Neural crest cell (in vitro differentiated cells): ENCODE measurements at places on chromosomes 5 and 9. TPM values are rescaled to one million over a fixed set of nuclear protein-coding genes. Genes with fewer than 3 reads are reported as not detected.

Gene URM1
- 69.9 and 73.2 TPM in 2 replicates for total RNA-seq

DNA sequence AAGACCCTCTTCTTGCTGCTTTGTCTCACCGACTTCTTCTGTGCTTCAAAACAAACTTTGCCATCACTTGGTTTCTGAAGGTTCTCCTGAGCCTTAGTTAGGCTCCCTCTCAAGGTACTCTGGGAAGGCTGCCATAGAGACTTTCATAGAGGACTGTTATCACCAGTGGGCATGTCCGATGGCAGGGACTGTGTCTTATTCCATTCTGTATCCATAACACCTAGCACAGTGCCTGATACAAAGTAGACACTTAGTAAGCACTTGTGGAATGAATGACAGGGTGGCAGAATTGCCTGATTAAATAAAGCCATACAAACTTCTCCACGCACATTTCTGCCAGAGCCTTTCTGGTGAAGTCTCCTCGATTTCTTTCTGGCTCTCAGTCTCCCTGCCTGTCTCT, 32.7 kb downstream of the AGXT2 start:
- DNase-seq, result no peak

Gene IGIP
- total RNA-seq, result 1.1 and 1.4 TPM in 2 replicates

DNA sequence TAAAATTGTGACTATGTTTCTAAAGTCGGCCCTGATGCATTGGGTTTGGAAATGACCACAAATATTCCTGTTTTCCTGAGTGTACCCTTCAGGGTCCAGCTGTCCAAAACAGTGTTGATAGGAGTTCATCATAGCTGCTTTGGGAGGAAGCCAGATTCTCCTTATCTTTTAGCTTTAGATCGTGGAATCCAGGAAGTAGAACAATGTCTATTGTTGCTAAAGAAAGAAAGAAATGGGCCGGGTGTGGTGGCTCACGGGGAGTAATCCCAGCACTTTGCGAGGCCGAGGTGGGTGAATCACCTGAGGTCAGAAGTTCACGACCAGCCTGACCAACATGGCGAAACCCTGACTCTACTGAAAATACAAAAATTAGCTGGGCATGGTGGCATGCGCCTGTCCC, 9.5 kb downstream of the CAVIN4 start:
- no peak for DNase-seq

DNA sequence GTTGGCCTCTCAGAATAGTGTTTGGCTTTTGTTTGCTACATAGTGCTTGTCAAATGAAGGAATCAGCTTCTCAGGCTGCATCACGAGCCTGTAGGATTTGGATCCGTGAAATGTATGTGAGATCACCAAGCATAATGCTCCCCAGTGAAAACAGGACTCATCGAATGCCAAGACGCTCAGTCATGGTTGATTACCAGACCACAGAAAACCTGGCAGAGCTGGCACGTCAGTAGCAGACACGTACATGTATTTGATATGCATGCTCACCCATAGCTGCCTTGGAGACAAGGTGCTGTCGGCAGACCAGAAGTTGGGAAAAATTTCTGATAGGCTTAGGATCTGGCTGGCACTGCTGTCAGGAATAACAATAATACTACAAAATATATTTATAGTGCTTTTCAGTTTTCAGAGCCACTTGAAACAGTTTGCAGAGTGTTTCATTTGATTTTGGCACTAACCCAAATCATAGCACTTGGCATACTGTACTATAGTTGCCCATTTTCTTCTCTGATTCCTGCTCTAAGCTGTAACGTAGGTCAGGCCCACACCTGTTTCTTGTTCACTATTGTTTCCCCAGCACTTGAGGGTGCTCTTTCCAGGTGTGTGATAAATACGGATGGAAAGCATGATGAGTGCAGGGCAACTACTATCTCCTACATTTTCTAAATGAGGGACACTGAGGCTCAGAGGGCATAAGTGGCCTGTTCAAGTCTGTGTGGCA, 226.1 kb downstream of the NR3C1 start:
- DNase-seq, result no peak

Gene ADAMTS16
- 0.23 and 1.7 TPM in 2 replicates for total RNA-seq

Gene ACTBL2
- total RNA-seq, result not detected in 2 replicates

DNA sequence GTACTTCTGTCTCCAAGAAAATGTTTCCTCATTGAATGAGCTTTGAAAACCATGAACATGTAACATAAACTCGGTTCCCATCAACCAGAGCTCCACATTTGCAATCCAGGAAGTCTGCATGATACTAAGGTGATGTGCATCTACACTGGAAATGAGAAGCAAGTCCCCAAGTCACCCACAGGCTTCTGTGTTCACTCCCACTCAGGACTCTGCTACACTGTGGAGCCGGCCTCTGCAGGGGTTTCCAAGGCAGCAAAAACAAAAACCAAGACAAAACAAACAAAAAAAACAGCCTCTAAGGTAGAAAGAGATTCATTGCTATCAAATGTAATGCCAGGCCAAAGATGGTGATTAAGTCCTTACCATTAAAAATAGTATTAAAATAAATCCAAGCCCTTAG, 593.7 kb downstream of the IRX1 start:
- no peak for DNase-seq

DNA sequence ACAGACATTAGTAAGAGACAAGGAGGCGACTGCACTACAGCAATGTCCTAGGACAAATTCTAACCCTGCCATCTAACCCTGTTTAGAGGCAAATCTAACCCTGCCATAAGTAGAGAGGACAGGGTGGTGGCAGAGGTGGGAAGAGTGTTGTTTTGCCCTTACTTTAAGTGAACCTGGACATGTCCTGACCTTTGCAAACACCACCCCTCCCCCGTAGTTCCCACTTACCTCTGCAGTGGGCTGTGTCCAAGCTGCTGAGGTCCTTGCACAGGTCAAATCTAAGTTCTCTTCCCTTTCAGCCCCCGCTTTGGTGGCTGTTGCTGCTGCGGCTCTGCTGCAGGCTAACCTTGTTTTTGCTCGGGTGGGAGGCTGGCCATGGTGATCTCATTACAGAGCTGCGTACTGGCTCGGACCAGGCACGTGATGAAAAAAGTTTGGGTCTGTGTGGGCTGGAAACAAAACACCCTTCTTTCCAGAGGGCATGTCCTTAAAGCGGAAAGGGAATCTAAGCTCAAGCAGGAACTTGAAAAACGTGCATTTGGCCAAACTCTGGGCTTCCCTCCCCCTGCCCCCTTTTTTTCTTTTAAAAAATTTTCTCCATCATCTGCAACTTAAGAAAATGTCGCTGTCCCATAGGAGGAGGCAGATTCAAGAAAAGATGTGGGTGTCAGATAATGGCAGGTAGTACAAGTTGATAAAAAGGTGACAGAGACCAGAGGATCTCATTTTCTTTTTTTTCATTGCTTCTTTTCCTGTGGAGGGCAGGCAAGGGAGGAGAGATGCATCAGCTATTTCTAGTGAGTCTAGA, at the start of gene FAXDC2:
FAXDC2 (minus strand) TSS at position 349 of the 808 bp plus-strand sequence. CDS start 12,425 bp downstream, outside the sequence.
- DNase-seq, result peak; percentile 40

DNA sequence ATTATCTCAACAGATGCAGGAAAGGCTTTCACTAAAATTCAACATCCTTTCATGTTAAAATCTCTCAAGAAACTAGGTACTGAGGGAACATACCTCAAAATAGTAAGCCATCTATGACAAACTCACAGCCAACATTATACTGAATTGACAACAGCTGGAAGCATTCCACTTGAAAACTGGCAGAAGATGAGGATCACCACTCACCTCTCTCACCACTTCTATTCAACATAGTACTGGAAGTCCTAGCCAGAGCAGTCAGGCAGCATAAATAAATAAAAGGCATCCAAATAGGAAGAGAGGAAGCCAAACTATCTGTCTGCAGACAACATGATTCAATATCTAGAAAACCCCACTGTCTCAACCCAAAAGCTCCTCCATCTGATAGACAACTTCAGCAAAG, 203.6 kb upstream of the GRAMD2B start:
- no peak for DNase-seq

GRCh38 chr5:142561029-142561428, 124.9 kb downstream of the FGF1 start:
- no peak for DNase-seq

GRCh38 chr9:75612754-75613153, 277.7 kb upstream of the PCSK5 start:
- DNase-seq, result no peak

- DNase-seq, result no peak
Measured at GRCh38 chr5:5983261-5983980, 394.9 kb downstream of the MED10 start.

Gene CPEB4
- total RNA-seq, result 11.0 and 11.3 TPM in 2 replicates

DNA sequence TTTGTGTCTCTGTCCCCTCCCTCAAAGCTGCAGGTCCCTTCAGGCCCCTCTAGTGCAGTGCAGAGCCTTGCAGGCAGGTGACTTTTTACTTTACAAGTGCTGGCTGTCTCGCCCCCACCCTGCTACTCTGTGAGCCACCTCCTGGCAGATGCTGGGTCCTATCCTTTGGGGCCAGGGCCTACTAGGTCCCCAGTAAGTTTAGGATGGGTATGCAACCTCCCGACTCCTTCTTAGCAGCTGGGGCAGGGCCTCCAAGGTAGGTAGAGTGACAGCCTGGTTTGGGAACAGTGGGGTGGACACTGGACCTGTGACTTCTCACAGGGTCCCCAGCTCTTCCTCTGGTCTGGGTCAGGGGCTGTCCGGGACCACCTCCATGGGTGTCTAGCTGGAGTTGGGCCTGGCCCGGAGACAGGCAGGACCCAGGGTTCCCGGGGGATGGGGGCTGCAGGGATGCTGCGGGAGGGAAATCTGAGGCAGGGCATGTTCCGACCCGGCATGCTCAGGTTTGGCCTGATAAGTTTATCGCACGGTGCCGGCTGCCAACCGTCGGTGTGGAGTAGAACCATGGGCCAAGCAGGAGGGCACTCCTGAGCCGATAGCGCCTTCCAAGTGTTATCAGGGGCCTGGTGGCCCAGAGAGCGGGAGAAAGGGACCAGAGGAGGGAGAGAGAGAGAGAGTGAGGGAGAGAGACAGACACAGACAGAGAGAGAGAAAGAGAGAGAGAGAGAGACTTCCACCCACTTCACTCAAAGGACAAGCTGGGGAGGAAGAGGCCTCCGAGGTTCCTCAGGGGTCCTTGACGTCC, 20.5 kb downstream of the GFI1B start:
- no peak for DNase-seq

Gene DOK3
- 10.5 and 11.4 TPM in 2 replicates for total RNA-seq

GRCh38 chr5:58901271-58901670, 318.4 kb downstream of the RAB3C start:
- DNase-seq, result no peak

GRCh38 chr5:111550282-111551020, 38.1 kb upstream of the STARD4 start:
- peak; percentile 91 for DNase-seq

Gene EDIL3
- total RNA-seq, result 0.84 and 1.2 TPM in 2 replicates

Gene IPPK
- 13.1 and 15.0 TPM in 2 replicates for total RNA-seq

GRCh38 chr9:3721096-3721495, 195.3 kb upstream of the RFX3 start:
- no peak for DNase-seq

GRCh38 chr9:16543686-16544085, 326.8 kb downstream of the BNC2 start:
- no peak for DNase-seq

Gene PCBD2
- total RNA-seq, result 11.8 and 12.1 TPM in 2 replicates

GRCh38 chr9:110623462-110624025, 44.0 kb upstream of the SVEP1 start:
- DNase-seq, result peak; percentile 58
